Suppressor macrophage treated with lipopolysaccharide for 1 hour (primary cell): ENCODE measurements at places on chromosomes 3 and 15.

- DNase-seq = no peak
These were observed 13.0 kb downstream of the C3orf18 start for GRCh38 chr3:50554553-50554952.

GRCh38 chr3:61343543-61343942 lies 92.3 kb upstream of the FHIT start:
- DNase-seq = peak; percentile 11

DNA sequence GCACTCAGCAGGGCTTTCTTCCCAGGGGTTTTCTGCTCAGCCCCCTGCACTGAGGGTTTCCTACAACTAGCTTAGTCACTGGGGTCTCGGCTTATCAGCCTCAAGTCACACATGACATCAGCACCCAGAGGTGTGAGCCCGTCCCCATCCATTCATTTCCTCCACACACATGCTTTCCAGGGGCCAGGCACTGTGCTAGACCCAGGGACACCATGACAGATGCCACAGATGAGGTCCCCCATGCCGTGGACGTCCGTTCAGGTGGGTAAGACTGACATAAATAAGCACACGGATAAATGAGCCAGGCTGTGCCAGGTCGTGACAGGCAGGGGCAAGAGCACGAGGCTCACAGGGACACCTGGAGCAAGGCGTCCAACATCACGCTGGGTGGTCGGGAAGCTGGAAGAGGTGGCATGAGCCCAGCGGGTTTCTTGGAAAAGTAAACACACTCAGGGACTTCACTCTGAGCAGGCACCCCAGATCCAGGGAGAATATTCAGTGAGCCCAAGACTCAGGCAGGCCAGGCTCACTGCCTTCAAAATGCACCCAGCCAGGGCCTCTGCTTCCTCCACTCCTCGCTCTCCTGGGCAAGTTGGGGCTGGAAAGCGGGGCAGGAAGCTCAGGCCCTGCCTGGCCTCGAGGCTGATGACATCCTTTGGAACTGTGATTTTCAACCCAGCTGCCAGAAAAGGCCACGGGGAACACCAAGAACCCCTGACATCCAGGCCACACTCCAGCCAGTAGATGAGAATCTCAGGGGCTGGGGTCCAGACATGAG lies 139.3 kb downstream of the CHSY1 start:
- no peak for DNase-seq

GRCh38 chr3:73924048-73924447 lies 299.3 kb upstream of the PDZRN3 start:
- no peak for DNase-seq

DNA sequence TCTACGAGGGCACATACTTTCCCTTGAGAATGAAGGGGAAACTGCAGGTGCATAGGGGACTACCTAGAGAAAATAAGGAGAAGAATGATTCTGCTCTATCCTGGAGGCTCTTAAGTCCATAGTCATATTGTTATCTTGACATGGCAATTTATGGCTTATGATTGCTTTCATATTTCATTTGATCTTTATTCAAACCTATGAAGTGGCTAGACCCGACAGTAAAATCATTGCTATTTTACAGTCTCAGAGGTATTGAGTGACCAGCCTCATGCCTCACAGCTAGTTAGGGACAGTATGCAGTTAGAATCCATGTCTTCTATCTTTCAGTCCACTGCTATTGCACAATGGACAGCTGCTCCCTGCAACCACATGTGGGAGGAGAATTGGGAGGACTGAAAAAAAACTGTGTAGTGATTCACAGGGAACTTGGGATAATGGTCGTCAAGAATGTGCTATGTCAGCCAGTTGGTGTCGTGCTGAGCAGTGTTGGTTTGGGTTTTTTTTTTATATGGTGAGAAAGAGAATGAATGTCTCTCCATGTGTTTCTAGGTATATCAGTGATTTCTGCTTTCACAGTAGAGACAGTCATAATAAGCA lies 63.2 kb upstream of the SPPL2A start:
- peak; percentile 84 for DNase-seq

GRCh38 chr15:21271566-21271965 lies 168.7 kb downstream of the POTEB3 start:
- DNase-seq = peak; percentile 50

DNA sequence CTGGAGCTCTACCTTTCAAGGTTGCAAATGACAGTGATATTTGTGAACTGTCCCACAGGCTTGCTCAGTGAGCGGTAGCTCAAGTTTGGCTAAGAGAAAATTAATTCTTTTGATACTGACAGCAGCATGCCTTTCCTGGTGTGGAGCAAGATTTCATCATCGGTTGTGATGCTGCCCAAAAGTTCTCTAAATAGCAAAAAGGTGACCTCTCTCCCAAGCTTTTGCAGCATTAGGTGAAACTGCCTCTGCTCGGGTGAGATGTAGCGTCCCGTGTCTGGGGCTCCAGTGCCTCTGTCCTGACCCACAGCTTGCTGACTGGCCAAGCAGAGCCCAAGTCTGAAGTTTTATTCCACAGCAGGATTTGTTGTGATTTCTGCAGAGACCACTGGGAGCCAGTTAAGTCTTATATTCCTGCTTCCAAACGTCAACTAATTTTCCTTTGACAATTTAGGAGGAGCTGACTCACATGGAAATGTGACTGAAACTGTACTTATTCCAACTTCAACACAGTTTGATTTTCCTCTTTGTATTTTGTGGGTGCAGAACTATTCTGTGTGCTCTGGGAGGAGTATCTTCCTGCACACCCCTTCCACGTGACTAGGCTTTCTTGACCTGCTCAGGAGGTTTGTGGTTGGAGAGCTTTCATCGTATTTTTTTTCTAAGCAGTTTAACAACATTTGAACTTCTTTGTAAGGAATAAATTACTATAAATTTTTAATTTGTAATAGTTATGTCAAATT lies 5.9 kb downstream of the SYNM start:
- DNase-seq = no peak

- no peak for DNase-seq
These were observed 195.6 kb downstream of the RPLP1 start for GRCh38 chr15:69648212-69648611.

DNA sequence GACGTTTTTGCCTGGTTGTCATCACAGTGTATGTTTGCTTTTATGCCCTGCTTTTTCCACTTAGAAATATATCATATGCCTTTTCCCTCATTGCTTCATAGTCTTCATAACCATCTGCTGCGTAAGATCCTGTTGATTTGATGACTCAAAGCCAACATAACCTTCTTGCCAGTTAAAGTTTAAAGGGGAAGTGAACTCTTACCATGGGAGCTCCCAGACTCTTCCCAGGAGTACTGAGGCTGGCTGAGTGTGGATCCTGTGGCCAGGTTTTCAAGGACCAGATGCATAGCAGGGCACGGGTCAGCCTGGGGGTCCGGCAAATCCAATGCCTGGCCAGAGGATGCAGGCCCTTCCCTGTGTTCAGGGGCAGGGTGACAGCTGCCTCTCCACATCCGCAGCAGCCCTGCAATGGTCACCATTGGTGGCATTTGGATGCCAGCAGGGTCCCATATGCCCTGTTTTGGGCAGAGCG lies 42.0 kb upstream of the SACM1L start:
- peak; percentile 95 for DNase-seq

DNA sequence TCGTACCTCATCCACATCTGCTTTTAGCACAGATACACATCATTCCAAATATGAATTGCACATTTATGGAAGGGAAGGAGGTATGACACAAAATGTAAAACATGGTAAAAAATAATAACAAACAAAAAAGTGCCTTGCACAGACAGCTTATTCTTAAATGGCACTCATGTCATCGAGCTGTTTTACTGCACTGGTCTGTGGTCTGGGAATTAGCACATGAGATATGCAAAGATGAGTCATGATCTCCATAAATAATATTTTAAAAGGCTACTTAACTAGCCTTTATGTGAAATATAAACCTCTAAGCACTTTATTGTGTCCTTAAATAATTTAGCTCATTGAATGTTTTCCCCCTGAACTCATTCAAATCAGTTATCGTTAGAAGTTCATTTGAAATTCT lies 142.2 kb upstream of the ZNF385D start:
- no peak for DNase-seq

GRCh38 chr3:190562866-190563510 lies 49.1 kb downstream of the IL1RAP start:
- no peak for DNase-seq

- peak; percentile 69 for DNase-seq
These were observed 12.8 kb upstream of the SETMAR start for GRCh38 chr3:4290272-4290893.

GRCh38 chr15:64122444-64122843 lies 26.7 kb downstream of the SNX1 start:
- DNase-seq = no peak

GRCh38 chr15:56734013-56734635 lies 815 bp upstream of the ZNF280D start:
- DNase-seq = no peak

- DNase-seq = no peak
These were observed 223.0 kb downstream of the THSD4 start for GRCh38 chr15:71338265-71338664.

DNA sequence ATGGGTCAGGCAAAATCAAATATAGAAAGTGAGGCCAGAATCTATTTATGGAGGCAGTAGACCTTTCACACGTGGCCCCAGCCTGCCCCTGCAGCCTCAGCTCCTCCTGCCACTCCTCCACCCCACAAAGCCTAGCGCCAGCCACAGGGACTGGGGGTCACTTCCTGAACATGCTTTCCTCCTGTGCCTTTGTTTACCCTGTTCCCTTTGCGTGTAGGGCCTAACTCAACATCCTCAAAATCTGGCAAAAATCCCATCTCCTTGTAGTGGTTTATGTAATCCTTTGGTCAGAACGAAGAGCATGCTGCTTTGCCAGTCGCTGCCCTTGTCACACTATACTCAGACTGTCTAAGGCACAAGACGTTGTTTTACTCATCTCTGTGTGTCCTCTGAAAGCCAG lies 39.6 kb downstream of the KBTBD12 start:
- no peak for DNase-seq

- peak; percentile 20 for DNase-seq
These were observed 276.7 kb upstream of the SGO1 start for GRCh38 chr3:20462723-20463122.

DNA sequence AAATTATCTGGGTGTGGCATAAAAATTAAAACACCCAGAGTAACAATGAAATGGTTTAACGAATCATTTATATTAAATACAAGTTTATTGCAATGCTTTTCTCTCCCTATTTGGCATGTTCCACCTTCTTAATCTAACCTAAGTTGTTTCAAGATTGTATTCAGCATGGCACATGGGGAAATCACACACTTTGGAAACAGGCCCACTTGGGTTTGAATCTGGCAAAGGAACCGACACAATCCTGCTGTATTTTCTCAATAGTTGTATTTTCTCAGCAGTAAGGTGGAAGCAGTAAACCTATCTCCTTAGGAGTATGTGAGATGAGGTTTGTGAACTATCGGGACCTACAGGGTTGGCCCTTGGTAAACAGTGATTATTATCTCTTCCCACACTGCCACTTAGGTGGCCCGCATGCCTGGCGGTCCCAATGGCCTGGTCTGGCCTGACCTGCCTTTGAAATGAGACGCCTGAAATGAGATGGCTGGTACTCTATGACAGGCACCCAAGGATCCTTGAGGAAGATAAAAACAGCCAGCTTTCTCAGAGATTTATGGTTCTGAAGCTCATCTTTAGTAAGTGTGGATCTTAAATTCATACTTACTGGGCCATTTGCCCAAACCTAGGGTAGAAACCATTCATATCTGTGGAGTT lies 45.3 kb upstream of the VILL start:
- DNase-seq = no peak

- no peak for DNase-seq
These were observed 89.1 kb downstream of the TPRG1 start for GRCh38 chr3:189260556-189261493.

DNA sequence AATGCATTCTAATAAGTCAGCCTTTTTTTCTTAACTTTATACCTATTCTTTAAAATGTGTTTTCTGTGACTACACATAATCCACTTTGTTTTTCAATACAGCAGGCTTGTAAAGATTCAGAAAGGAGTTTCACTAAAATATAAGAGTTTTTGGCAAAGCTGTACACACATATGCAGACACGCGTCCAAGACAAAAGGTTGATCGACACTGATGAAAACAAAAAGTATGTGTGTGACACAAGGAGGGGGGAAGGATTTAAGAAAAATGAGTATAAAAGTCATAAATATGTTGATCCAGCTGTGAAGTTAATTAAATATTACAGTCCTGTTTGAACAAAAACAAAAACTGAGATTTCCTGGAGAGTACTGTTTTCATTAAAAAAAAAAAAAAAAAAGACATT lies 294.5 kb upstream of the RARB start:
- no peak for DNase-seq

DNA sequence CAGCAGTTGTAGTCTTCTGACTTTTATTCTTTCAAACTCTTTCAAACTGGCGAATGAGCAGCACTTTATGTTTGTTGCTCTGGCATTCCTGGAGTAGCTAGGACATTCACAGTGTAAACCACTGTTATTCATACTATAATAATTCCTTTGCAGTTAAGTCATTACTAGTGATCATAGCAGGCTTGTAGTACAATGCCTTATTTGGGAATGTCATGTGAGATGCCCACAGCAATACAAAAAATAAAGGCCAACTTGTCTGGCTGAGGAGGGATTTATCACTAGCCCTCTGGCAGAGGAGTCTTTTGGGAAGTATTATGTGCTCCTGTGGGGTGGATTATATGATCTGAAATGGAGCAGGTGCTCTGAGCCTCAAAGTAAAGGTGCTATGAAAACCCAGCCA lies 197.2 kb downstream of the VGLL3 start:
- DNase-seq = no peak

- no peak for DNase-seq
These were observed 49.2 kb upstream of the CTDSPL start for GRCh38 chr3:37812499-37812896.

DNA sequence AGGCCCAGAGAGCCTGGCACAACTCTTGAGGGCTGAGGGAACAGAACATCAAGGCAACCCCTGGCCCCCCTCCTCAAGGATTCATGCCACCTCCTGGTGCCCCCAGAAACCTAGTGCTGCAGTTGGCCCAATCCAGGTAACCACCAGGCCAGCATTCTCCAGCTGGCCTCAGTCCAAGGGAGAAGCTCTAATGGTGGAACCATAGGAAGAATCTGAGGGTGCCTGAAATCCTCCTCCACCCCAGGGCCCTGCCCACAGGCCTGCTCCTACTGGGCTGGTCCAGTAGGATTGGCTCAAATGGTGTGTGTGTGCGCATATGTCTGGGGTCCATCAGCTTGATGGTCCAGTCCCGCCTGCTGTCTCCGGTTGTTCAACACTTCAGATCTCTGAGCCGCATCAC lies 7.7 kb downstream of the HYAL2 start:
- DNase-seq = no peak

DNA sequence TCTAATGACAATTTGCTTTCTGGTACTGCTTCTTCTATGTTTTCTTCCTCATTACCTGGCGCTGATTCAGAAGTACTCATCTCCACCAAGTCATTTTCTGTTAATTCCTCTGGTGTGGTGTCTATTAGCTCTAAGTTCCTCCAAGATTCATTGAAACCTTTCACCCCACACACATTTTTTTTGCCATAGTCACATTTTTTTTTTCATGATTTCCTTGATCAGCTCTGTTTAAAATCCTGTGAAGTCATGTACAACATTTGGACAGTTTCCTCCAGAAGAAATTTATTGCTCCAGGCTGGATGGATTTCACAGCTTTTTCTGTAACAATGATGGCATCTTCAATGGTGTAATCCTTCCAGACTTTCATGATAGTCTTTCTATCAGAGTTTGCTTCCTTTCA lies 243.2 kb upstream of the VEPH1 start:
- DNase-seq = no peak
